ENCODE measurements at places on chromosomes 1 and 21.

DNA sequence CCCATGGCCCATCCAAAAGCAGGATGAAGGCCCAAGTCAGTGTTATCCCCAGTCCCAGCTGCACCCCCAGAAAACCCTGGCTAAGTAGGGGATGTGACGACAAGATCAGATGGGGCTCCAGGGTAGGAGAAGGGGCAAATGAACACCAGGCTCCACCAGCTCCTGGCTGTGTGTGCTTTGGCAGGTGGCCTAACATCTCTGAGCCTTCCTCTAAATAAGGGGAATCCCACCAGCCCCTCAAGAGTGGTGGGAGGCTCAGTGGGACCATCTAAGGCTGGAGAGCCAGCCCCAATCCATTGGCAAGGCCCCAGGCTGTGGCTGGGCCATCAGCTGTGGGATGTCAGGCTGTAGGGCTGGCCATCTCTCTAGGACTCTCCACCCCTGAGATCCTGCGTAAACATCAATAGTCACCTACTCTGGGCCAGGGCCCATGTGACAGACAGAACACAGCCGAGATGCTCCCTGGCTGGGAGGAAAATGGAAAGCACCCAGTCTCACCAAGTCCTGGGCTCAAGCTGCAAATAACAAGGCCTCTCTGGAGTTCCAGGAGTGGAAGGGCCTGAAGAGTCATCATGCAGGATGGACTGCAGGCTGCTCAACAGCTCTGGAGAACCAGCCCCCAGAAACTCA, 7.5 kb downstream of the SDC3 start:
- DNase-seq: no peak

DNA sequence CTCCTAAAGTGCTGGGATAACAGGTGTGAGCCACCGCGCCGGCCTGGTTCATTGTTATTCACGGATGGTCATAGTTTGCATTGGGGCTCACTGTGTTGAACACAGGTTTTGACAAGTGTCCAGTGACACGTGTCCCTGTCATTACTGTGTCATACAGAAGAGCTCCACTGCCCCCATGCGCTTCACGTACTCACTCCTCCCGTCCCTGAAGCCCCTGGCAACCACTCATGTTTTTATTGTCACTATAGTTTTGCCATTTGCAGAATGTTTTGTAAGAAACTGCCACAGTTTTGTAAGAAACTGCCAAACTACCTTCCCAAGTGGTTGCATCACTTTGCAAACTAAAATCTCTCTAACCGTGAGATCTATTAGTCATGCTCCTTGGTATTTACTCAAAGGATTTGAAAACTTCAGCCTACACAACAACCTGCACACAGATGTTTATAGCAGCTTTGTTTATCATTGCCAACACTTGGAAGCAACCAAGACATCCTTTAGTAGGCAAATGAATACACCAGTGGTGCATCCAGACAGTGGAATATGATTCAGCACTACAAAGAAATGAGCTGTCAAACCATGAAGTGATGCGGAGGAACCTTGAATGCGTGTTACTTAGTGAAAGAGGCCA, 163.2 kb upstream of the COL6A1 start:
- no peak for DNase-seq

- no peak for DNase-seq
These were observed 101.7 kb upstream of the FGGY start for GRCh38 chr1:59195151-59195550.

- DNase-seq: no peak
These were observed 45.1 kb upstream of the MACF1 start for GRCh38 chr1:39159224-39160036.

DNA sequence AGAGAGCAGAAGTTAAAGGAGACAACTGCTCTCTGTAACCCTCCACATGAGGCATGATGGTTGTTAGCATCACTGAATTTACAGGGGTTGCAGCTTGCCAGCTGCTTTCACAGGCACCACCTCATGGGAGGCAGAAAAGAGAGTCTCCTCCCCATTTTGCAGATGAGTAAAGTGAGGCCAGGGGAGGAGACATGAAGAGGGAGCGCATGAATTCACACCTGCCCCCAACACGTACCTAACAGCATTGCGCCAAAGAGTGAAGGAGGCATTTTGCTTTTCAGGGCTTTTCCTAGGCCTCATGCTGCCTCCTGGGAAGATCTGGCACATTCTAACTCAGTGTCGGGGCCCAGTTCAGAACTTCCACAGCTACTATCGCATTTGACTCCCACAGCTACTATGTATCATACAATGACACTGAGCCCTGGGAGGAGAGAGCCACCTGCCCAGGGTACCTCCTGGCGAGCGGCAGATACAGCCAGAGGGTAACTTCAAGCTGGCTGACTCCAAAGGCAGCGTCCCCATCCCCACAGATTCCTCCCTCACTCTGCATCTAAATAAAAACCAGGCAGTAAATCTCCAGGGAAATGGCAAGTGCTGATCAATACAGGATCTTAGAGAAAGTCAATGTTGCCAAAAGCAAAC, 34.0 kb downstream of the GLIS1 start:
- no peak for DNase-seq

GRCh38 chr1:93443454-93443853, 4.5 kb upstream of the FNBP1L start:
- no peak for DNase-seq

DNA sequence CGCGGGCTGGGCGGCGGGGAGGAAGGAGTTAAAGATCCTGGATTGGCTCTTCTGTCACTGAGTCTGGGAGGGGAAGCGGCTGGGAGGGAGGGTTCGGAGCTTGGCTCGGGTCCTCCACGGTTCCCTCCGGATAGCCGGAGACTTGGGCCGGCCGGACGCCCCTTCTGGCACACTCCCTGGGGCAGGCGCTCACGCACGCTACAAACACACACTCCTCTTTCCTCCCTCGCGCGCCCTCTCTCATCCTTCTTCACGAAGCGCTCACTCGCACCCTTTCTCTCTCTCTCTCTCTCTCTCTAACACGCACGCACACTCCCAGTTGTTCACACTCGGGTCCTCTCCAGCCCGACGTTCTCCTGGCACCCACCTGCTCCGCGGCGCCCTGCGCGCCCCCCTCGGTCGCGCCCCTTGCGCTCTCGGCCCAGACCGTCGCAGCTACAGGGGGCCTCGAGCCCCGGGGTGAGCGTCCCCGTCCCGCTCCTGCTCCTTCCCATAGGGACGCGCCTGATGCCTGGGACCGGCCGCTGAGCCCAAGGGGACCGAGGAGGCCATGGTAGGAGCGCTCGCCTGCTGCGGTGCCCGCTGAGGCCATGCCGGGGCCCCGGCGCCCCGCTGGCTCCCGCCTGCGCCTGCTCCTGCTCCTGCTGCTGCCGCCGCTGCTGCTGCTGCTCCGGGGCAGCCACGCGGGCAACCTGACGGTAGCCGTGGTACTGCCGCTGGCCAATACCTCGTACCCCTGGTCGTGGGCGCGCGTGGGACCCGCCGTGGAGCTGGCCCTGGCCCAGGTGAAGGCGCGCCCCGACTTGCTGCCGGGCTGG, at the start of gene NPR1:
Gene NPR1, plus strand, starts transcription at position 170 of the 818 bp plus-strand sequence. Its CDS starts 421 bp downstream, at position 591.
- DNase-seq: peak; percentile 58

- DNase-seq: peak; percentile 62
These were observed 191.8 kb upstream of the SAMSN1 start for GRCh38 chr21:14737922-14738321.

DNA sequence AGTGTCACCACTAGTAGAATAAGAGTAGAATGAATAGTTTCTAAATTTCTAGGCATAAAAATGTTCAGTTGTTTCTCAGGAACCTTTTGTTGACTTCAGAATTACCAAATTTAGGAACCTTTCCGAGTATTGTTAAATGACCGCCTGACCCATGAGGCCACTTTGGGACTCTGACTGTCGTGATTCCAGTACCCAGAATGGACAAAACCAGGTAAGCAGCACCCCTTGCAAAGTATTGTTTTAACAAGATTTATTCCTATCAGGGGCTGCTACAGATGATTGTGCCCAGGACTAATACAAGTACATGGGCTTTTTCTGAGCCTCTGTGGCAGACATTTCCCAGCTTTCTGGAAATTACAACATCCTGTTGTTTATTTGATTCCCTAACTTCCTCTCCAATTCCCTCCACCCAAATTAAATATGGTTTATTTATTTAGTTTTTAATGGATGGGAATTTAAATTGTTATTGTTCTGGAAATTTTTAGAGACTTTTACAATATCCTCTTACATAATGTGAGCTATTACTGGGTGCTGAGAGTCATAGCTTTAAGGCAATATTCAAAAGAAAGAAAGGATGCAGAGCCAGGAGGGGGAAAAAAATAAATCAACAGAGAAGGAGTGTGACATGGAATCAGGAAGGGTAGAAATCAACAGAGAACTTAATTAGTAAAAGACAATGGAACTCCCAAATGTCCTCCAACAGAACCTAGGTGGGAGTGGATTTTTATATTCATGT, 37.4 kb upstream of the NTPCR start:
- no peak for DNase-seq

DNA sequence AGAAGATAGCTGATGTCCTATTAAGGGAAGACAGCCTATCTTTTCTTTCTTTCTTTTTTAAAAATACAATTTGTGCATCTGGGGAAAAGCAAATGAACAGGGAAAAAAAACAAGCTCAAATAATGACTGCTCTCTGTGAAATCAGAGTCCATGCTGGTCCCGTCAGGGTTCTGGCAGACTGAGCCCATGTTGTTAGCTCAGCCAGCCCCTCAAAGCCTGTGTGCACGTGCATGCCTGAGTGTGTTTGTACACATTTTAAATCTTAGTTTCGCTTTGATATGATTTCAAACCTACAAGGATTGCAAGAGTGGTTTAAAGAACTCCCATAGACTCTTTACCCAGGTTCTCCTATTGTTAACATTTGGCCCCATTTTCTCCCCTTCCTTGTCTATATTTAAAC, 231.8 kb upstream of the GREM2 start:
- DNase-seq: no peak

- no peak for DNase-seq
These were observed 17.9 kb upstream of the L1TD1 start for GRCh38 chr1:62176597-62177312.

DNA sequence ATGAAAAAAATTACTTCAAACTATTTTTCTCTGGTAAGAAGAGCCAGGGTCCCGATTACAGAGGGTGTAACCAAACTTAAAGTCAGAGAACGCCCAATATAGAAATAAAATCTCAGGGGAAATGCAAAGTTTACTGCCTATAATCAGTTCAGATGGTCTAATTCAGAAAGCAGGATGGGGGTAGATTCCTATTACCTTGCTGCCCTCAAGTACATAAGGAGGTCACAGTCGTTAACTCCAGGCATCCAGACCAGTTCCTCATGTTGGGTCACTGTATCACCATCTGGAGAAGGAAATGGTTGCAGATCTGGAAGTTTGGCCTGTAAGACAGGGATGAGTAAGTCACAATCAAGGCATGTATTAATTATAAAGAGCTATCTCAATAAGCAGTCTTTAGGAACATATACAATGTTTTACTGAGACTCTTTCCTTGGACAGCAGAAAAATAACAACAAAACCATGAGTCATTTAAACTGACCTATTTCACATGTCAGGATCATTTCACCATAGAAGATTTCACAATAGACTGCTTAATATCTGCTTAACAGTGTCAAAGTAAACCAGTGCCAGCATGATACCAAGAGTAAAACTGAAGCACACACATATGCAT, 179.4 kb downstream of the SLC45A1 start:
- DNase-seq: no peak

DNA sequence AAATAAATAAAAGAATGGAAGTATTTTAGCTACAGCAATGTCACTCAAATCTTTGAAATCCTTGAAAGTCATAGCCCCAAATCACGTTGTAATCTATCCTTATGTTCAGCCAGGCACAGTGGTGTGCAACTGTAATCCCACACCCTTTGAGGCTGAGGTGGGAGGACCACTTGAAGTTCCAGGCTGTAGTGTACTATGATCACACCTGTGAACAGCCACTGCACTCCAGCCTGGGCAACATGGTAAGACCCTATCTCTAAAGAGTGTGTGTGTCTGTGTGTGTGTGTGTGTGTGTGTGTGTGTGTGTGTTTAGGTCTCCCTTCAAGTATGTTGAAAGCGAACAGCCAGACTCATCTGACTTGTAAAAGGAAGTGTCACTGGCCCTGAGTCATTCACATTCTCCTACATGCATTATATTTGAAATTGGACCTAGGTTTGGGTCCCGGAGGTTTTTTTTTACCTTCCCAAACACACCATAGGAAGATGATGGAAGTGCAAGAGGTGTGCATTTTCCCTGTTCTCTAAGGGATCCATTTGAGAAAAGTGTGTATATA, 50.1 kb downstream of the ZNF281 start:
- no peak for DNase-seq

DNA sequence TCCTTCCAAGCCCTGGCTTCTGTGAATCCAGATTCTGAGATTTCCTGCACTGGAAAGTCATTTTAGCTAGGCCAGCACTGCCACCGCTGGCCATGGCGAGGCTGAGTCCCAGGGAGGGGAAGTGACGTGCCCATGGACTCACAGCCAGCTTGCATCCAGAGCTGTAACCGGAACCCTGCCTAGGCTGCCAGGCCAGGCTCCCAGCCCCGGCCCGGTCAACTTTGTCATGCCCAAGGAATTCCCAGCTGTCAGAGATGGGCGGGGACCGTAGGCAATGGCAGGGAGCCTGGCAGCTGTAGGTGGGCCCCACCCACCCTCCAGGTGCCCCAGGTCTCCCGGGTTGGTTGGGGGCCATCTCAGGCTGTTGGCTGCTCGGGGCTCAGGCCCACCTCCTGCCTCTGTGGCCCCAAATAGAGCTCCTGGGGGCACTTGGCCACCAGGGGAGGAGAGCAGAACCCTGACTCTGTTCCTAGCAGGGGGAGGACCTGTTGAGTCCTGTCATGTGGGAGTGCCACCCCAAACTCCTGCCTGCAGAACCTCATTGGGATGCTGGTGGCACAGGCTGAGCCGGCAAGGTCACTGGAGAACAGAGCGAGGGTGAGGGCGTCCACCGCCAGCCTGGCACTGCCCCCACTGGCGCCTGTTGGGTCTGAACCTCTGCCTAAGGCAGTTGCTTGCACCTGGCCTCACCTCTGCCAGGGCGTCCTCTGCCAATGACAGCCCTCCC, 57.8 kb downstream of the FOXO6 start:
- DNase-seq: no peak

DNA sequence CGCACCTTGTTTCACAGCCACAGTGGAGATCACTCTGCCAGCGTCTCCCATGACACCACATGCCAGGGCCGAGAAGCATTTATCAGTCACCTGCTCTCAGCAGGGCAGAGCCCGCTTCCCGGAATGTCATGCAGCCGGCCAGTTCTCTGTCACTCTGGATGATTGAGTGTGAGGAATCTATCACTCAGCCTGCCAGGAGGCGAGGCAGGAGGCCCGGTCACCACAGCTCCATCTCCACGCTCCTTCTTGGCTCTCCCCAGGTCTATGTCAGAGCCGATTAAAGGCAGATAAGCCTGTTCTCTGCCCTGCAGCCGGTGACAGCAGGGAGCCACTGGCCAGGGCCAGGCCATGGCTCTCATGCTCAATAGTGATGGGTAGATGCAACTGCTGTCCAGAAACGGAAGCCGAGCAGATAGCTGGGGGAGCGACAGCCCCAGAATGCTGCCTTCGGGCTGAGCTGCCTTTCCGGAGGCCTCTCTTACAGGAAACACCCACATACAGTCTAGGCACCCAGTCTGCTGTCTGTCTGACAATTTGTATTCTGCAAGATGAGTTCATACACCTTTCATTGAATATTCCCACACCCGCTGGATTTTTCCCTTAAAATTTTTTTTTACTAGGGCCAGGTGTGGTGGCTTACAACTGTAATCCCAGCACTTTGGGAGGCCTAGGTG, 64.1 kb downstream of the ACTL8 start:
- no peak for DNase-seq

All from activated naive CD4-positive, alpha-beta T cell treated with anti-CD3 and anti-CD28 coated beads, Interleukin-2, amount 10 ng/mL, durations not matched to agents 7 days and 5 days (primary cell).